ENCODE measurements at places on chromosomes 5 and 9. TPM values are rescaled to one million over a fixed set of nuclear protein-coding genes. Genes with fewer than 3 reads are reported as not detected.
A peak's percentile ranks its signal among the peaks of the same experiment; 100 is the strongest.

DNA sequence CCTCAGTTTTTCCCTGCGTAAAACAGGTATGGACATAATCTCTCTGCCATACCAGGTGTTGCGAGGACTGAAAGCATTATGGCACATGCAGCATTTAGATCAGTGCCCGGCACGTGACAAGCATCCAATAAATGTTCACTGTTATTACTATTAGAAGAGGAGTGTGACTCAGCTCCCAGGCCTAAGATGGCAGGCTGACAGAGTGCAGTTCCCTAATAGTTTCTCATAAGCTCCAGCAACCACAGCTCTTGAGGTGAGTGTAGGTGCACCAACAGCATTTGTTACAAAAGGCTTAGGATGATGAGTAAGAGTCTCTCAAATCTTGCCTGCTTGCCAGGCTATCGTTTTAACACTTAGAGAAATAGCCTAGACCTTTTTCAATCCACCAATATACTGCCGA lies 28.9 kb upstream of the GLIS3 start:
- DNase-seq, result peak; percentile 24

GRCh38 chr5:128528637-128529255 lies 9.3 kb downstream of the FBN2 start:
- DNase-seq, result no peak

DNA sequence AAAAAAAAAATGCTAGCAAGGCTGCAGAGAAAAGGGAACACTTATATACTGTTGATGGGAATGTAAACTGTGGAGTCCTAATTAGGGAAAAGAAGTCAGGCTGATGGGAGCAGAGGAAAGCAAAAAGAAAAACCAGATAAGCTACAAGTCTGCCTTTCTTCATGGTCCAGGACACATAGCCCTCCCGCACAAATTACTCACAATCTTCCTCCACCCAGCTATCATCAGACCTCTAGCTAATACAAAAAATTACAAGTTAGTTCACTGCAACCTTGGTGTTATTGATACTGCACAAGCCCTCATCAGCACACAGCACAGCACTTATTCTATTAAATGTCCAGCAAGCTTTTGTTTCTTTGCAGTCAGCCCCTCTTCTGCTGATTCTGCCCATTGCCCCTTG lies 186.0 kb upstream of the ADRA1B start:
- no peak for DNase-seq

The PLPP7 gene
- total RNA-seq, result not detected

The FAM170A gene
- total RNA-seq, result not detected

DNA sequence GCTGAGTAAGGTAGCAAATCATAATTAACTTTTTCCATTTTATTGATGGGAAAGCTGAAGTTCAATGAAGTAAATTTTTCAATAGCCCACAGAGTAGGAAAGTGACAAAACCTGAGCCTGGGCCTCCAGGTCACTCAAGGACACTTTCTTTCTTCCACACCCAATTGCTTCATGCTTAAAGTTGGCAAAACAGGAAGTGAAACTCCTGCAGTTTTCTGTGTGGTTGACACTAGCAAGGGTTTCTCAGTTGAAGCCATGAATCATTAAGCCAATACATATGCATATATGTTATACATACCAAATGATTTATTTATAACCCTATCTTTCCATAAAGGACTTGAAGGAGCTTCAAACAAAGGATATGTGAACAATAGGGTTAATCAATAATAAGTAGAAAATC lies 13.9 kb downstream of the TLR4 start:
- peak; percentile 63 for DNase-seq

The INSL4 gene
- total RNA-seq, result not detected

- no peak for DNase-seq
Measured at GRCh38 chr9:82090046-82090445, 101.5 kb downstream of the SPATA31D1 start.

- DNase-seq, result peak; percentile 97
Measured at GRCh38 chr9:95018099-95018936, 291.8 kb downstream of the AOPEP start.

GRCh38 chr9:134650431-134651190 lies 9.0 kb downstream of the COL5A1 start:
- no peak for DNase-seq

DNA sequence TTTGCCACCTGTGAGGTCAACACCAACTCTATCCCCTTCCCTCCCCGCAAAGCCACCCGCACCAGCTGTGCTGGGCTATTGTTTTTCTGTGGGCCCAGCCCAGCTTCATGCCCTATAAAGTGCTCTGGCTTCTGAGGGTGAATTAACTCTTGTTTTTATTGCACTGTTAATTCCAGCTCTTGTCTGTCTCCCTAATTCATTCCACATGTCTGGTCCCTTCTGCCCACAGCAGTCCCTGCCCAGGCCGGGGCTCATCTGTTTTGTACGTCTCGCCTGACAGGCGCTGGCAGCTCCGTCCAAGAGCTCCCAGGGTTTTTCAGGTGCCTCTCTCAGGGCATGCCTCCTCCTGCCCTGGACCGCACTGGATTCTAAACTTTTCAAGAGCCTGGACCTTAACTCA lies 118.9 kb downstream of the PDZD2 start:
- no peak for DNase-seq

Data from MCF 10A (cell line).